ENCODE measurements at places on chromosomes 3 and 15.
A peak's percentile ranks its signal among the peaks of the same experiment; 100 is the strongest.

- no peak for DNase-seq
Observed at GRCh38 chr15:78338781-78339180, 1.4 kb upstream of the CRABP1 start.

DNA sequence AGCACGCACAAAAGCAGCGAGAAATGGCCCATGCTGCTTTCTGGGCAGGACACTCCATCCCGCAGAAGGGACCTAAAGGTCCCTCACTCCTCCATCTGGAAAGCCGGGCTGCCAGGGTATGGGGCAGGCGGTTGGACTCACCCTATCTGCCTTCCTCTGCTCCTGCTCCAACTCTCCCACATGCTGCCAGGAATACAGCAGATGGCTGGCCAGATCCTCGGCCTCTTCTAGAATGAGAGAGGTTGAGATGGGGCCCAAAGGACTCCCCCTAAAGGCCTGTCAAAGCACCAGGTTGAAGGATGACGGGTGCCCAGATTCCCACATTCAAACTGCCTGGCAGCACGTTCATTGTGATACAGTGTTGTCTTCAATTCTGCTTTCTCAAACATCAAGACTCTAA, 85.1 kb upstream of the C2CD4B start:
- no peak for DNase-seq

- DNase-seq: no peak
Observed at GRCh38 chr3:69095636-69096035, 10.9 kb downstream of the ARL6IP5 start.

DNA sequence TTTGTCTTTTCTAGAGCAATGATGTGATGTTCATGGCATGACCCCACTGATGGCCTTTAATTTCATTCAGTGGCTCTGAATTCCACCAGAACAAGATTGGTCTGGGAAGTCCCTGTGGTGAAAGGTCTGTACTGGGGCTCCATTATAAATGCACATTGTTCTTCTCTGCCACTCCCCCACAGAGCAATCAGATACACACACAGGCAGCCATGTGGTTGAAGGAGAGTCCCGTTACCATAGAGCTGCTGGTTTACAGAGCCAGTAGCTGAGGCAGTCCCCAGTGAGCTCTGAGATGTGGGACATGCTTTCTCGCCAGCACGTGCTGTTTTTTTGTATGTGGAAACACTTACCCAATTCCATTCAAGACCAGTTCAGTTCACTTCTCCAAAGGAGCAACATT, 172.7 kb upstream of the TRIM42 start:
- peak; percentile 76 for DNase-seq

- no peak for DNase-seq
Observed at GRCh38 chr15:31435912-31436628, 109.4 kb downstream of the KLF13 start.

- no peak for DNase-seq
Observed at GRCh38 chr15:97092656-97093055, 762.2 kb downstream of the NR2F2 start.

- no peak for DNase-seq
Observed at GRCh38 chr15:80462836-80463512, 58.8 kb downstream of the ARNT2 start.

GRCh38 chr3:53232641-53233377, 23.0 kb downstream of the TKT start:
- no peak for DNase-seq

DNA sequence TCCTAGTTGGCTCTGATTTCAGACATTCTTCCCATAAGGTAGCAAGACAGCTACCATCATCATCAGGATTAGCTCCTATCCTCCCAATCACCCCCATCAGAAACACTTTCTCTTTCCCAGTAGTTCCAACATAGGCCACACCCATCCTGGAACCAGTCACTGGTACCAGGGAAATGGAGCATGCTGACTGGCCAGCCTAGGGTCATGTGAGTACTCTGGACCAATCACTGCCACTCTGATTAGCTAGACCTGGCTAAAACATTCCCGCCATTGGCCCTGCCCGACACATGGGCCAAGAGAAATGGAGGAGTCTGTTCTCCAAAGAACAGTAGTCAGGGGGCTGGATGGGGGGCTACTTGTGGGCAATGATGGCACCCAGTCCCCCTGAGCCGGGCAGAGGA, 12.4 kb downstream of the EFCC1 start:
- no peak for DNase-seq
